GM04503 (cell line): ENCODE measurements at places on chromosomes 5 and 9.
A peak's percentile ranks its signal among the peaks of the same experiment; 100 is the strongest.

- DNase-seq: no peak
Observed at GRCh38 chr9:89498852-89499480, 1.1 kb upstream of the SEMA4D start.

DNA sequence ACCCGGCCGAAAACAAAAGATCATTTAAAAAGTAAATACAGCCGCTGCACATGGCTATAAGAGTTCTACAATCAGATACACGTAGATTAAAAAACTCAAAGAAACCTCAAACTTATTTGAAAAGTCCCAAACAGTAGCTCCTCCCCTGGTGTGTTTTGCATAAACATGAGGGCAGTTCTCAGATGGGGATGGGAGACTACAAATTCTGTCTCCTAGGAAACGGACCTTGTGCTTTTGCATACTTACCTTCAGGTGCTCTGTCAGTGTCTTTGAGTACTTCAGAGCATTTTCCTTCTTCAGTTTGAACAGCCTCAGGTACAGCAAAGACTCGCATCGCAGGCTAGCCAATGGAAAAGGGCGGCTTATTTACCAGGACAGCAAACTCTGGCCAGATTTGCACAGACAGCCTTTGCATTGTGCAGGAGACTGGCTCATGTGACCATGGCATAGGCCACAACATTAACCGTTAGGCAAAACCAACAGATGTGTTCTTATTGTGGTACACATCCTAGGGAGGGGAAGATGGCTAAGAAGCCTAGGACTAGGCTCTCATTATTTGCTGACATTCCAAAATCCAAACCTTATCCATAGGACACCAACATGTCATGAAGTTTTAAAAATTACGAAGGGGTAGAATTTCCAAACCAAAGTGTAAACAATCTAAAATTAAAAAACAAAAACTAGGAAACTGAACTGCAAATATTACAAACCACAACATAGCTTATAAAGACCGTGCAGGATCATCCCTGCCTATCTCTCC, 12.8 kb downstream of the LEAP2 start:
- DNase-seq: no peak

DNA sequence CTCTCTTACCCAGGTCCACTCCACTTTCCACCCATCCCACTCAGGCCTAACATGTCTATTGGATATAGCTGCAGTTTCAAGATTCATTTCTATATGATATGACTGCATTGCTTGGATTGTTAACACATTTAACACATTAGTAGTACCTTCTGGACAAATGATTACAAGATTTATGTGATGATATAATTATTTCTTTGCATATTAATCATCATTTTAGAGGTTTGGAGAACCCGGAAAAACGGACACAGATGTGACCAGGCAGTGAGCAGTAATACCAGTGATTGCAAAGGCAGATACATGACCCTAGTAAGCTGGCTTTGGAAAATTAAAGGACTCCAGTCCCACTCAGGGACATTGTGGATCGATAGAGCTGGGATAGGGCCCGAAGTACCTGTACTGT, 103.8 kb downstream of the PRR16 start:
- DNase-seq: peak; percentile 15

GRCh38 chr9:121855476-121855875, 204.0 kb downstream of the DAB2IP start:
- no peak for DNase-seq

DNA sequence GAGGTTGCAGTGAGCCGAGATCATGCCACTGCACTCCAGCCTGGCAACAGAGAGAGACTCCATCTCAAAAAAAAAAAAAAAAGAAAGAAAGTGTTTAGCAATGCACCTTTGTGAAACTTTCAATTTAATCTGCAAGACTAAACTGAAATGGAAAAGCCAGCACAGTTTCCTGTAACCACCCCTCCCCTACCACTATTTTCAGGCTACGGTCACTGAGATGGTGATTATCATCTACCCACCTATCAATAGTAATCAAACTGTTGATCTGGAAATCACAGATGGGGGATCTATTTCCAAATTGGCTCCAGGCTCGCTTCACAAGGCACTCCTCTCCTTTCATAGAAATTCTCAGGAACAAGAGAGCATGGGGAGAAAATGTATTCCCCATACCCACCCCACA, 30.6 kb upstream of the IL7R start:
- DNase-seq: no peak

GRCh38 chr5:141077826-141078225, 16.6 kb upstream of the PCDHB2 start:
- no peak for DNase-seq

DNA sequence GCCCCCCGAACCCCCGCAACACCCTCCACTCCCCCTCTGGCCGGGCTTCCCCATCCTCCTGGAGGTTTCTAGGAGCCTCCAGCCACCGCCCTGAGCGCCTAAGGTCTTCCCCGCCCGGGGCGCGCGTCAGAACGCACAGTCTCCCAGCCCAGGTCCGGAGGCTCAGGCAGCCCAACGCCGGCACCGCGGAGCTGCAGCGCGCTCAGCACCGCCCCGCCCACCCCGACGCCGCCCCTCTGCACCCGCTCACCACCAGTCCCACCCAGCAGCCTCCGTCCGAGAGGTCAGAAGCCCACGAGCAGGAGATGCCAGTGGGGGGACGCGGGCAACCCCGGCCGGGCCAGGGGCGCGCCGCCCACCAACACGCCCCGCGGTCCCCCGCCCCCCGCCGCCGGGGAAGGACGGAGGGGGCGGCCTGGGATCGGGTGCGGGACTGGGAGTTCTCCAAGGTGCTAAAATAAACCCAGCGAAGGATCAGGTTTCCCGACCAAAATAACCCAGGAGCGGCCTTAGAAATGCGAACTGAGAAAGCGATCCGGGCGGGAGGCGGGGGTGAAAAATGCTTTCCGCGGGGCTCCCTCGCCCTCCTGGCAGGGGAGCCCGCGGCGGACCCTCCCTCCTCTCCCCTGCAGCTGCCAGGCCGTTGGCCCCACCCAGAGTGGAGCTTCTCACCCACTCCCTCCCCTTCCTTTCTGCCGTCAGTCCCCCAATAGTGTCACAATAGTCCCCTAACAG, 6.5 kb upstream of the FAM78A start:
- DNase-seq: no peak

- no peak for DNase-seq
Observed at GRCh38 chr5:61755726-61756222, 423.7 kb downstream of the ZSWIM6 start.
